ENCODE measurements at places on chromosomes 2 and 18.

- DNase-seq = no peak
Observed at GRCh38 chr2:229335330-229335729, 64.2 kb upstream of the PID1 start.

- DNase-seq = no peak
Observed at GRCh38 chr2:133204421-133204820, 363.8 kb downstream of the NCKAP5 start.

GRCh38 chr2:19073522-19073921 lies 284.9 kb downstream of the OSR1 start:
- no peak for DNase-seq

DNA sequence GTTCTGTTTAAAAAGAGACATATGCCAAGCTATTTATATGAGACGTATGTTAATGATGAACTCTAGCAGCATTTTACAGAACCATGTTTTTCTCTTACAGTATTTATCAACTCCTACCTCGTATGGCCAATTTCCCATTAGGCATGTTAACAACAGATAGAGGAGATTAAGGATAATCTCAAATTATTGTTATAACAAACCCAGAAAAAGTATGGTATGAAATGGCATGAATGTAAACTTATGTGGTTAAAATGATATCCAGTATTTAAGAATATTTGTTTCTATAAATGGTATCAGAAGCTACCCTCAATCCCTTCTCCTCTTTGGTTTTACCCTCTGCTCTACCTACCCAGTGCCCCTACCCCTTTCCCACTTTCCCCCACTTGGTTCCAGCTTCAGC lies 132.0 kb downstream of the IKZF2 start:
- no peak for DNase-seq

GRCh38 chr18:33833842-33834241 lies 255.8 kb downstream of the ASXL3 start:
- DNase-seq = no peak

DNA sequence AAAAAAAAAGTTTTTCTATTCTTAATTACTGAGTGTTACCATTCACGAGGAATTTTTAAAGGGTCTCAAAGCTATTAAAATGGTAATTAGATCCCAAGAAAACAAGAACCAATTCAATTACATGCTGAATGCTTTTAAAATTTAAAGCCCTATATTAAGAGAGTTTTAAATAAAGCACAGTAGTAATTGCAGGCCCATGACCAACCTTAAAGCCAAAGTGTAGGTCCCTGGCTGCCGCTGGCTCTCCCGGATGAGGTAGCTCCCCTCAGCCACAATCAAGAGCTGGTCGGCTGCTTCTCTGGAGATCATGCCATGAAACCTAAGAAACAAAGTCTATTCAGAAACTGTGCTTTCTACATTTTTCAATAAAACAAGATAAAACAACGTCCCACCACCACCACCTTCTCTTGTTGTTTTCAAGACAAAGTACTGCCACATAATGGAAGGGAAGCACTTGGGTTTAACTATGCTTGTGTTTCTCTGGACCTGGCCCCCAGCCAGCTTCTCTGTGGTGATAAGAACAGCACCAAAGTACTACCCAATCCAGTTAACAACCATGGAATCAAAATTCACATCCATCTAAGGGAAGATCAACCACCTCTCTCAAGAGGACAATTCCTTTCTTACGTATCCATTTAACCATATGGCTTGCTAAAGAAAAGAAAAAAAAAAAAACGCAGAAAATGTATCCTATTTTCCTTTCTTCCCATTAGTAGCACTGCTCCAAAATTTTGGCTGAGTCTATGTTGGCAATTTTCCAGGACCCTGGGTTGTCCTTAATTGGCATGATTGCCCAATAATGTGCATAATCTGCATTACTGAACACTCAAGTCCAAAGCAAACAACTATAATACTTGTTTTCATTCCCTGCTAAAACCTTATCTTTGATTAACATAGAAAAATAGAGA lies 90.1 kb downstream of the CHN1 start:
- DNase-seq = no peak

DNA sequence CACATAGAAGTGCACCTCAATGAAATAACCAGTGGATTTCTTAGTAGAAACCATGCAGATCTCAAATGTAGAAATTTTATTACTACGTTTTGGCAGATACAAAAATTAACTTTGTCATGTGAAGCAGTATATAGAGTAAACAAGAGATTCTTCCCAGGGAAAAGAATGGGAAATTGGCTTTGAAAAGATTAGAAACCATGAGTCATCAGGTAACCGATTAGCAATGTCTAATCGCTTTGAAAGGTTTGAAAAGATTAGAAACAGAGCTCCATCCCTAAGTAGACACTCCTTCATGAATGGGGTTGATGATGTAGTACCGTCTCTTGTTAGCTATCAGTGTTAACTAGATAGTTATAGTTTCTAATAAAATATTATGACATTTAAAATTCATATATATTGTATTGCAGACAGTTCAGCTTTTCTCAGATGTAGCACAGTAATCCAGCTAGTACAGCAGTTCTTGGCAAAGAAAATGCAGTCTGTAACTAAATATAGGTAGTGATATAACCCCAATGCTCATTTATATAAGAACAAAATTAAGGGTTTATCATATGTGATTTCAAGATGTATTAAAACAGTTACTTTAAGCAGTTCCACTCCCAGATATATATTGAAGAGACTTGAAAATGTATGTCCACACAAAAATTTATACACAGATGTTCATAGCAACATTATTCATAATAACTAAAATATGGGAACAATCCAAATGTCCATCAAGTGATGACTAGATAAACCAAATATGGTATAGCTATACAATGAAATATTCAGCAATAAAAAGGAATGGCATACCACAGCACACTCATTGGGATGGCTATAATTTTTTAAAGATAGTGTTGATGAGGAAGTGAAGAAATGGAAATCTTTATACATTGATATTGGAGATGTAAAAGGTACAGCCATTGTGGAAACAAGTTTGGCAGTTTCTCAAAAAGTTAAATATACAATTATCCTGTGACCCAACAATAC lies 113.9 kb downstream of the PTPN4 start:
- no peak for DNase-seq

DNA sequence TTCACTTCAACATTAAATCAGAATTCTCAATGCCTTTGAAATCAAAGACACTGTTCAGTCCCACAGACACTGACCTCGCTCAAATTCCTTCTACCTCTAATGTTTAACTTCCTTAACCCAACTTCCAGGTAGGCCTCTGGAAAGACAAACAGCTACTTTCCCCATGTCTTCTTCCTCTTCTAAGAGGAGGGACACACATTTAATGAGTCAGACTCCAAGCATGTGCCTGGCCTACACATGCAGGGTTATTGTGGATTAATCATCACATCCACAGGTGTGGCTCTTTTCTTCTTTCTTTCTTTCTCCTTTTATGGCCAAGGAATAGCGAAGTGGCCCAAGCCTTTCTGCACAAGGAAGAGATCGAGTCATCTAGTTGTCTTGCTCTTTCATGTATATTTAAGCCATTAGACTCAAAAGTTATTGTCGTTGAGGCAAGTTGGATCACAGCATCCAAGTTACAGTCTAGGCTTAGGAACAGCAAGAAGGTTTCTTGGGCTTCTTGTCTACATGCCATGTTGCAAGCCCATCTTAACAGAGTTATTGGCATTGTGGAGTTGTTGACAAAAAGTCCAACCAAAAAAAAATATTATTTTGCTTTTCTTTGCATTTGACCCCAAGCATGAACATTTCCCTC lies 387.8 kb downstream of the IRS1 start:
- no peak for DNase-seq

DNA sequence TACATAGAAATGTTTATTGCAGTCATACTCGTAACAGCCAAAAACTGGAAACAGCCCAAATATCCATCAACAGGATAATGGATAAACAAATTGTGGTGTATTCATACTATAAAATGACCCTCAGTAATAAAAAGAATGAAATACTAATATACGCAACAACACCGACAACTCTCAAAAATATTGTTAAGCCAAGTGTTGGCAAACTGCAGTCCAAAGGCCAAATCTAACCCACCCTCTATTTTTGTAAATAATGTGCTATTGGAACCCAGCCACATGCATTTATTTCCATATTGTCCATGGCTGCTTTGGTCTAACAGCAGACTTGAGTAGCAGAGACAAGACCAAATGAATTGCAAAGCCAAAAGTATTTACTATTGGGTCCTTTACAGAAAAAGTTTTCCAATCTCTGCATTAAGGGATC lies 151.0 kb downstream of the MREG start:
- DNase-seq = no peak

DNA sequence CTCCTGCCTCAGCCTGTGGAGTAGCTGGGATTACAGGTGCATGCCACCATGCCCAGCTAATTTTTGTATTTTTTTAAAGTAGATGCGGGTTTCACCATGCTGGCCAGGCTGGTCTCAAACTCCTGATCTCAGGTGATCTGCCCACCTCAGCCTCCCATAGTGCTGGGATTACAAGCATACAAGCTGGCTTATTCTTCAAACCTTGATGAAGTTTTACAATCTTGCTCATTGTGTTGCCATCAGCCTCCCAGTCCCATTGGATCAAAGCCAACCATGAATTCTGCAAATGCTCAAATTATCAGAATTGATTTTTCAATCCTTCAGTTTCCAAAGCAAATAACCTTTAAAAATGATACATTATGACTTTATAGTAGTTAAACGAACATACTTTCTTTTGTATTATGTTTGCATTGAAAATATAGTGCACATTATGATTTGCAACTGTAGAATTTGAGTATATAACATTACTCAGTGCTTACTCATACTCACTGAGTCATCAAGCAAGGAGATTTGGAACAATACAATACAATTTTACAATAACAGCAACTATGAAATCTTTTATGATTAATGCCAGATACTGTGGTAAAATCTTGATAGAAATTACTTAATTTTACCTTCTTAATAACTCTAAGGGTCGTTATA lies 1491.9 kb upstream of the CELF4 start:
- no peak for DNase-seq

- no peak for DNase-seq
Observed at GRCh38 chr2:29401994-29402393, 286.8 kb downstream of the CLIP4 start.

GRCh38 chr2:127672341-127673224 lies 2.7 kb downstream of the LIMS2 start:
- no peak for DNase-seq

DNA sequence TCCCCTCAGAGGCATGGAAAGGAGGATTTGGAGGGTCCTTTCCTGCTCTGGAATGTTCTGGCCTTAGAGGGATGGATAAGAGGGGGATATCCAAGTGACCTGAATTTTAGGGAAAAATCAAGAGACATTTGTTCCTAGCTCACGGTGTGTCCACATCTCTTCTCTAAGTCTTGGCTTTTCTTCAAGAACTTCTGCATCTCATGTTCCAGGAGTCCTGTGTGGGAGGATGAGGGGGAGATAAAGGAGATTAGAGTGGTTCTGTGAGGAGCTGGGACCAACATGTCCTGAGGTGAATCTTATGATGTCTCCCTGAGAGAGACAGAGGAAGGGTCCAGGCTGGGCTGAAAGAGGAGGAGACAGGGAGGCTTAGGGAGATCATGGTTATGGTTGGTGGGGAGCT lies 11.7 kb downstream of the EMX1 start:
- DNase-seq = no peak

Data from activated CD4-positive, alpha-beta T cell treated with anti-CD3 and anti-CD28 coated beads, Interleukin-2, amount 50 U/mL, for 16 hours (primary cell).